ENCODE measurements at places on chromosomes 6 and 20.

GRCh38 chr6:26349964-26350857 is 14.8 kb upstream of the BTN3A2 start:
- DNase-seq, result no peak

DNA sequence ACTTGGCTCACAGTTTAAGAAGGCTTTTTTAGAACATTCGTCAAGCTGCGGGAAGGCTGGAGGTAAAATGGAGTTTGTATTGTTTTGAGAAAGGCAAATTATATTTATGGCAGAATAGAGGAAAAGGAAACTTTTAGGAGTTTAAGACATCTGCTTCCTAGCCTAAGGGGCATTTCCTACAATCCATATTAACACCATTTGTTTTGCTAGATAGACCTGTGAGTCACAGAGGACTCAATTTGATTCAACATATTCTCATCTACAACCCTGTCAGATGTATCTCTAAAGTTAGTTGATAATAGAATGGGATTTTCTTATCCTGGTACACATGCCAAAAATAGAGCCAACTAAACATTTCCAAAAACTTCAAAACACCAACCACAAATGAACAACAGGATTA is 35.0 kb downstream of the RCAN2 start:
- no peak for DNase-seq

DNA sequence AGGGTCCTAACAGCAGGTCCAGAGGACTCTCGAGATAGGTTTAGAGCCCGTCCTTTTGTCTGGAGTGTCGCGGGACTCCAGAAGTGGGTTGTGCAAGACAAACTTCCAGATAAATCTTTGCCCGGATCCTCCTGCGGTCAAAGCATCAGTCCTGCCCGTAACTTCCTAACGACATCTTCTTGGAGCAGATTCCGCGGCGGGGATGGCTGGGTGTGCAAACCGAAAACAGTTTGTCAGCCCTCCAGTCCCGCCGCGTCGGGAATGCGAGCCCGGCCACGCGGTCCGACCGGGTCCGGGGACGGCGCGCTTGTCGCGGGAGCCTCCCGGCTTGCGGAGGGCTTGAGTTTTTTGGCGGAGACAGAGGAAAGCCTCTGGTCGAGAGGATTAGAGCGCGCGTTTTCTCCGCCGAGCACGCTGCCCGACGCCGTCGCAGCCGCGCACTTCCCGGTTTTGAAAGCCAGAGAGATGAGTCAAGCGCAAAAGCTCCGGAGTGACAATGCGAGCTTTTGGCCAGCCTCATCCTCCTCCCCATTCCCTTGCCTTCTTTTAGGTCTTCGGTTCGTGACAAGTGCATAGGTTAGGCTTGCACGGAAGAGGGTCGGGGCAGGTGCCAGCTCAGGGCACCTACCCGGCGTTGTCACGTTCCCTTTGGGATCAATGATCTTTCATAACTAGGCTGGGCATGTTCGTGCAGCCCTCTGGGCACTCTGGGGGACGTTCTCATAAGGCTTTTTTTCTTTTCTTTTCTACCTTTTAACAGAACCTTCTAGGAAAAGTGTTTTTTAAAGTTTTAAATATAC is 91.3 kb upstream of the PRDM1 start:
- peak; percentile 91 for DNase-seq

- DNase-seq, result no peak
Observed at GRCh38 chr6:11324453-11325015, 92.1 kb upstream of the NEDD9 start.

GRCh38 chr6:2218866-2219265 is 26.5 kb downstream of the GMDS start:
- DNase-seq, result no peak

DNA sequence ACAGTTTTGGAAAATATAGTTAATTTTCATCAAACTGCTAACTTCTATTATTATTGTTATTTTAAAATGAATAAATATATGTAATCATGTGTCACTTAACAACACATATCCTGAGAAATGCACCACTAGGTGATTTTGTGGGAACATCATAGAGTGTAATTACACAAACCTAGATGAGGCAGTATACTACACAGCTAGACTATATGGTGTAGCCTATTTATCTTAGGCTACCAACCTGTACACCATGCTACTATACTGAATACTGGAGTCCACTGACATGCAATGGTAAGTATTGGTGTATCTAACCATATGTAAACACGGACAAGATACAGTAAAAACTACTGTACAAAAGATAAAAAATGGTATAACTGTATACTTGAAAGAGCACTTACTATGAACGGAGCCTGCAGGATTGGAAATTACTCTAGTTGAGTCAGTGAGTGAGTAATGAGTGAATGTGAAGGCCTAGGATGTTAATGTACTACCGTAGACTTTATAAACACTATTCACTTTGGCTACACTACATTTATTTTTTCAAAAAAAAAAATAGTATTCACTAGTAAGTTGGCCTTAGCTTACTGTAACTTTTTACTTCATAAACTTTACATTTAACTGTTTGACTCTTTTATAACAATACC is 72.4 kb downstream of the ASCC3 start:
- DNase-seq, result peak; percentile 19

- no peak for DNase-seq
Observed at GRCh38 chr20:39619271-39619785, 657.2 kb downstream of the DHX35 start.

DNA sequence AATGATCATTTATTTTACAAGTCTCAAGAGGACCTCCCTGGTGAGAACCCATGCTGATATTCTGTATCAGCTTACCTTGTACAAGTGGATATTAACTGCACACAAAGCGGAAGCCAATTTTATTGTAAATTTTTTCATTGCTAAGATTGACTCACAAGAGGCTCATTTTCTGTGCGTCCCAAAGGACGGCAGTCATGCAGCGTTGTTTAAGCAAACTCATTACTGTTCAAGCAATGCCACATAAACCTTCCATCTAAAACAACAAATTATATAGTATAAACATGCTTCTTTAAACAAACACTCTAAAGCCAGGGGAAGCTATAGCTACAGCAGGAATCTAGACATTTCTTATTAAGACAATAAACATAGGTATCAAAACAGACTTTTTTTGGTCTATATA is 575.3 kb downstream of the FRK start:
- no peak for DNase-seq

All from AG10803 (cell line).